HuH-7.5 (cell line): ENCODE measurements at places on chromosomes 11 and 22.

- DNase-seq: no peak
Observed at GRCh38 chr22:48488149-48488551, 1339.5 kb downstream of the BRD1 start.

GRCh38 chr11:115423728-115424459 lies 80.3 kb downstream of the CADM1 start:
- no peak for DNase-seq

DNA sequence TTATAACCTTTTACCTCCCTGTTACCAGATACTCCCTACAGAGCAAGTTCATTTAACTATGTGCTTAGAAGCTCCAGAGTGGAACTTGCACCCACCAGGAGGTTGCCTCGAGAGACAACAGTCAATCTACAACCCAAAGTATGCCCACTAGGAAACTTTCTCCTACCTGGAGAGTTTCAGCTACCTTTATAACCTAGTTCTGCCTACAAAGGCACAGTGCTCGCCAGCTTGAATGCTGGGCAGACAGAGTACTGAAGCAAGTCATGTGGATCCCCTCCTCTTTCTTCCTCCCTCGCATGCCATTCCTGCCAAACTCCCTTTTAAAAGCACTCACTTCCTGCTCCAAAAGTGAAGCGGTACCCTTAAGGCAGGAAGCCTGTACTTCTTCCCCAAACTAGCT lies 258.9 kb downstream of the SWAP70 start:
- no peak for DNase-seq

DNA sequence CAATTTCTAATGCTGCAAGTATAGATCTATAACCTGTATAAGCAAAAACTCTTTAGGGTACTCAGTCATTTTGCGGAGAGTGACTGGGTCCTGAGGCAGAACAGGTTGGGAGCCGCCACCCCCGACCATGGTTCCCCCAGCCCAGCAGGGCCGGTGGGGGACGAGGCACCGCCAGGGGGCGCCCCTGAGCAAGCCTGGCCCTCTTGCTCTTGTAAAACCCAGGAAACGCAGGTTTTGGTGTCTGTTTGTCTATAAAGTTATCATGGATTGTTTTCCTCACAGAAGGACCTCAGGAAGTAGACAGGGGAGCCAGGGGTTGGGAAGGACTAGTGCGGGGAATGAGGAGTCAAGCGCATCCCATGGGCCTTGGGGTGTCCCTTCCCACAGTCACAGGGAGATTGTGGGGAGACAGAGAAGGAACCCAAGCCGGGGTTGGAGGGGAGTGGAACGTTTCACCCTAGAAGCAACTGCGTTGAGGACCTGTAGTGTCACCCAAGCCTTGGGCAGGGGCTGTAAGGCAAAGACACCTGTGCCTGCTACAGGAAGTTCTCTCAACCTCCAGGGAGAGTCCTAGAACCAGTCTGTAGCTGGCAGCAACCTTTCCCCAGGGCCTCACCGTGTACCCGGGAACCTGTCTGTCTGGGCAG lies 26.4 kb downstream of the KCTD17 start:
- peak; percentile 96 for DNase-seq

- no peak for DNase-seq
Observed at GRCh38 chr11:36558571-36559413, 9.0 kb upstream of the RAG1 start.

GRCh38 chr11:117575856-117576255 lies 221.2 kb downstream of the DSCAML1 start:
- no peak for DNase-seq

- no peak for DNase-seq
Observed at GRCh38 chr11:128530118-128531074, 57.0 kb downstream of the ETS1 start.

DNA sequence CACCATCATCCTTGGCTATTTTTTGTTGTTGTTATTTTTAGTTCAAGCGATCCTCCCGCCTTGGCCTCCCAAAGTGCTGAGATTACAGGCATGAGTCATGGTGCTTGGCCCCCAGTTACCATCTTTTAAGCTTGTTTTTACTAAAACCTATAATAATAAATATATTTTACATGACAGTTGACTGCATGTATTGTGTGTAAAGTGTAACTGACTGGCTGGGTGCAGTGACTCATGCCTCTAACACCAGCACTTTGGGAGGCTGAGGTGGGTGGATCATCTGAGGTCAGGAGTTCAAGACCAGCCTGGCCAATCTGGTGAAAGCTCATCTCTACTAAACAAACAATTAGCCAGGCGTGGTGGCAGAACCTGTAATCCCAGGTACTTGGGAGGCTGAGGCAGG lies 386.2 kb downstream of the TENM4 start:
- no peak for DNase-seq

GRCh38 chr11:130020323-130020722 lies 17.7 kb upstream of the PRDM10 start:
- no peak for DNase-seq

DNA sequence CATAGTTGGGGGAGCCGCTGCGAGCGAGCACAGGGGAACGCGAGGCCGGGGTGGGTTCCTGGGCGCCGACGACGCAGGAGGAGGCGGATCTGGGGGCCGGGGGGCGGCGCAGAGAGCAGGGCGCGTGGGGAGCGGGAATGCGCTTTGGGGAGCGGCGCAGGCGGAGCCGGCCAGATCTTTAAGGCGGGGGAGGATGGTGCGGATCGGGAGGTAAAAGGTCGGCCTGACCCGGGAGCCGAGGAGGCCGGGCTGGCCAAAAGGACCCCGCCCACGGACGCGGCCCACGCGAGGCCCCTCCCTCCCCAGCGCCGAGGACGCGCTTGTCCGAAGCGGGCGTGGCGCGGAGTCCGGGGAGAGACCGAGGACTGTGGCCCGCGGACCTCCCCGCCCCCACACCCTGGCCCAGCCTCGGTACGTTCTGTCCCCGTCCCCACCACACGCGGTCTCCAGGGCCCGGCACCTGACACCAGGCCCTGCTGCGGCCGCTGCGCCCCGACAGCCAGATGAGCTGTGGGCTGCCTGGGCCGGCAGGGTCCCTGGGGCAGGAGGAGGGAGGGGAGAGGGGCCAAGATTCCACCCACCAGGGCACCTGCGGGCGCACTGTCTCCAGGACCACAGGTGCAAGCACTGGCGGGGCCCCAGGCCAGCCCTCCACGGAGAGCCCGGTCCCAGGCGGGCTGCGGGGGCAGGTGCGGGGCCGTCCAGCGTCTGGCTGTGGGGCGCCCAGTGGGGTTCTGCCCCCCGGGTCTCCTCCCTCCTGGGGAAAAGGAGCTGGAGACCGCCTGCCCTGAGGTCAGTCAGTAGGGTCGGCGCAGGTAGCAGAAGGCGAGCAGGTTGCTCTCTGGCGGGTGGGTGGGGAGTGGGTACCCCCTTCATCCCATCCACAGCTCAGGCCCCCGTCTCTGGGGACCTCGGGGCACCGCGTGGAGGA lies 10.9 kb downstream of the PIM3 start:
- peak; percentile 81 for DNase-seq

GRCh38 chr11:92979176-92979575 lies 9.7 kb downstream of the MTNR1B start:
- no peak for DNase-seq

DNA sequence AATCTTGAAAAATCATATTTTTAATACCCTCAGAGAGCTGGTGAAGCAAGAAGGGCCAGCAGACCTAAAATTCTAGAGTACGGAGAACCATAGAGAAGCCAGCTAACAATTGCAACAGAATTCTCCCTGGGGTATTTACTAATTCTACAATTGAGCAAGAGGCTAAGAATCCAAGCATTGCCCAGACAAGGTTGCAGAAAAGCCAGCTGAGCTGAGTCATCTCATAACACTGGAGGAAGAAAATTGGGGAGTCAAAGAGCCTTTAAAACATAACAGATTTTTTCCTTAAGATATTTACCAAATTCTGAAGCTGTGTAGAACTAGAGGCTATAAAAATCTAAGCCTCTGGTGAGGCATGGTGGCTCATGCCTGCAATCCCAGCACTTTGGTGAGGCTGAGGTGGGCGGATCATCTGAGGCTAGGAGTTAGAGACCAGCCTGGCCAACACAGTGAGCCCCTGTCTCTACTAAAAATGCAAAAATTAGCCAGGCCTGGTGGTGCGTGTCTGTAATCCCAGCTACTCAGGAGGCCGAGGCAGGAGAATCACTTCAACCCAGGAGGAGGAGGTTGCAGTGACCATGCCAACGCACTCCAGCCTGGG lies 13.6 kb upstream of the TMEM216 start:
- DNase-seq: no peak

- DNase-seq: no peak
Observed at GRCh38 chr22:40572976-40573375, 63.5 kb downstream of the MRTFA start.

DNA sequence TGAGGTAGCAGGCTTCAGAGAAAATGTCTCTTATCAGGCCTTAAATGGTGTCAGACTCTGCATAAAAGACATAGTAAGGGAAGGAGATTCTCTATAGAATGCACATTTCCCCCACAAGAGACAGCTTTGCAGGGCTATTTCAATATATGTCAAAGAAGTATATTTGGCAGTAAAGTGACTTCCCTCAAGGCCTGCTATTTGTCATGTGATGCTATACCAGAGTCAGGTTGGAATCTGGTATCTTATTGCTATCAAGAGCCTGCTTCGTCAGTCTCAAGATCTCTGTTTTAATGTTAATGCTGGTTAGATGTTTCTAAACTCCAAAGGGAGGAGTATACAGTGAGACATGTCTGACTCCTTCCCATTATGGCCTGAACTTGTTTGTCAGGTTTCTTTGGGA lies 40.4 kb upstream of the MTMR2 start:
- DNase-seq: no peak

DNA sequence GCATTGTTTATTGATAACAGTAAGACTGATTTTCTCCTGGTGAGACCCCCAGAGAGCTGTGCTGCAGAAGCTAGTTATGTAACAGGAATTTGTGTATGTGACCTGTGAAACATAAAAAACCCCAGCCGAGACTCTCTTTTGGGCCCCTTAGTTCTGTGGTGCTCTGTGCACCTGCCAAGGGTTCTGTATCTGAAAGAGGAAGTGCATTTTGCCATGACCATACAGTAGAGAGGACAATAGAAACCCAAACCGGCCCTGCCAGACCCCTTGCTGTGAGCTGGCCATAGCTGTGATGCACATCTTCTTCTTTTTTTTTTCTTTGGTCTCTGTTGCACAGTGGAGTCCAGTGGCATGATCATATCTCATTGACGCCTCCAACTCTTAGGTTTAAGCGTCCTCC lies 31.4 kb upstream of the APOL5 start:
- no peak for DNase-seq

GRCh38 chr22:39616051-39616450 lies 45.5 kb downstream of the CACNA1I start:
- DNase-seq: no peak

- no peak for DNase-seq
Observed at GRCh38 chr22:50114221-50115021, 24.6 kb downstream of the MOV10L1 start.

GRCh38 chr11:13207665-13208594 lies 69.7 kb upstream of the BMAL1 start:
- peak; percentile 9 for DNase-seq

GRCh38 chr22:49370627-49371301 lies 456.9 kb downstream of the BRD1 start:
- DNase-seq: no peak

DNA sequence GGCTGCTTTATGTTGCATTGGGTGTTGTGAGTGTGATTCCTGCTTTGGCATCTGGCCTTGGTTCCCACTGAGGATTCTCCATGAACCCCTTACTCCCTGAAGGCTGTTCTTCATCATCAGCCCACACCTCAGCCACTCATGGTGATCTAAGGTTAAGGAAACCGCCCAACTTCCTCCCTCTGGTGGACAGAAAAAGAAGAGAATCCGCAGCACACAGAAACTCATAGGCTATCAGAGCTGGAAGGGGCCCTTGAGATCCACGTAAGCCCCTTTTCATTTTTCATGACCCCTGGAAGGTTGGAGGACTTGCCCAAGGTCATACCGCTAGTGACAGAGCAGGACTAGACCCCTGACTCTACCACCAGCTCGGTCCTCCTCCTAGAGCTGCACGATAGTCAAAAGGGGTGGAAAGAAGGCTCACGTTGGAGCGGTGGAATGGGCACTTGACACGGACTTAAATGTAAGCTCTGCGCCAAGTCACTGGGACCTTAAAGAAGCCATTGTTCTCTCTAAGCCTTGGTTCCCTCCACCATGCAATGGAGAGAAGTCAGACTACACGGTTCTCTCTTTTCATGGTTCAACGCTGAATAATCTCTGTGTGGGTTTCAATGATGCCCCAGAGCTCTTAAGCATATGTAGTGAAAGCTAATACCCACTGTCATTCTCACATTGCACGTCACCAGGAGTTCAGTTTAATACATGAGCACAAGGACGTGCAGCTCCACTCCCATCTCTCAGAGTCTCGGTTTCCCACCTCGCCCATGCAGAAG lies 83.6 kb upstream of the CRTAM start:
- no peak for DNase-seq

GRCh38 chr11:102452461-102453301 lies at the start of gene TMEM123:
TSS of gene TMEM123 (minus strand) at chr11:102452765. CDS start at chr11:102452623, 142 bp downstream.
- peak; percentile 38 for DNase-seq

DNA sequence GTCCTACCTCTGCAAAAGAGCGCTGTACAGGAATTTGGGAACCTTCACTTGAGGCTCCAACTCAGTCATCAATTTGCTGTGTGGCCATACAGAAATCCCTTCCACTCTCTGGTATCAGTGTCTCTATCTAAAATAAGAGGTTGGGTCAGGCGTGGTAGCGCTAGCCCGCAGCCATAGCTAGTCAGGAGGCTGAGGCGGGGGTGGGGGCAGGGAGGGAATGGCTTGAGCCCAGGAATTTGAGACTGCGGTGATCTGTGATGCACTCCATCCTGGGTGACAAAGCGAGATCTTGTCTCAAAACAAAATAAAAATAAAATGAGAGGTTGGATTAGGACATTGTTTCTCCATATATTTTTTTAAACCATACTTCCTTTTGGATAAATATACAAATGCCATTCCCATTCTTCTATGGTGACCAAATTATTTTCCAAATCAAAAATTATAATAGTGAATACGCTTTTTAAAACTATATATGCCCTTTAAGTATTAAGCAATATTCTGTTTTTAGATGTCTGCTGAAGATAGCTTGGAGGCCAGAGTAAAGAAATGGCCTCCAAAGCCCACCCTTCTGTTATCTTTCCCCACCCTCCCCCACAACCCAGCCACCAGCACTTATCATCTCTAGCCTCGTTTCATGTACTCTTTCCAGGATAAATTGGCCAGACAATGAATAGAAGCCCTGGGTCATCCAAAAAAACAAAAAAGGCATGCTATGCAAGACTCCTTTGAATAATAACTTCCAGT lies 87.2 kb downstream of the PLEKHA7 start:
- DNase-seq: no peak

DNA sequence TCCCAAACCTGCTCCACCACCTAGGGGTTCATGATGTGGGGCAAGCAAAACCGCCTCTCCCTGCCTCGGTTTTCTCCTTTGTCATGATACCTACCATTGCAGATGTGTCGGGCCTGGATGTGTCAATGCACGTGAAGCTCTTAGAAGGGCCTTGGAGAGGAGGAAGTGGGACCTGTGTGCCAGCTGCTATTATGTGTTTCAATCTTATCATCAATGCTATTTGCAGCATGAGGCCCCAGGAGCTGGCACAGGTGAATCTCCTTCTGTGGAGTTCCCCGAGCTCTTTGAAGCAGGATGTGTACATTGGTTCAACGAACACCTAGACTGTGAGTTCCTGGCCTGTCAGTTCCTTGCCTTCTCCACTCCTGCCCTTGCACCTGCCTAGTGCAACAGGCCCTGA lies 331.6 kb downstream of the CTTN start:
- no peak for DNase-seq

GRCh38 chr22:39256186-39256552 lies 11.4 kb upstream of the PDGFB start:
- DNase-seq: no peak

GRCh38 chr11:126640186-126640585 lies 284.7 kb downstream of the ST3GAL4 start:
- no peak for DNase-seq

- DNase-seq: no peak
Observed at GRCh38 chr11:106161775-106162634, 84.5 kb downstream of the AASDHPPT start.

- no peak for DNase-seq
Observed at GRCh38 chr11:114225661-114226060, 70.5 kb upstream of the NNMT start.
